Myometrial cell (primary cell): ENCODE measurements at places on chromosomes 4 and X. TPM values are rescaled to one million over a fixed set of nuclear protein-coding genes. Genes with fewer than 3 reads are reported as not detected.

Gene RIBC1
- total RNA-seq, result 1.2 and 1.7 TPM in 2 replicates

Gene DMP1
- total RNA-seq, result not detected in 2 replicates

Gene IGSF1
- total RNA-seq, result not detected in 2 replicates

Gene ESX1
- total RNA-seq, result 1.4 and 8.2 TPM in 2 replicates

Gene RELL1
- total RNA-seq, result 44.0 and 46.4 TPM in 2 replicates

Gene ARHGAP6
- 2.5 and 3.2 TPM in 2 replicates for total RNA-seq

Gene CCDC120
- total RNA-seq, result 0.58 and 1.4 TPM in 2 replicates

Gene GJB1
- not detected in 2 replicates for total RNA-seq

Gene FAM156A
- 7.1 and 7.8 TPM in 2 replicates for total RNA-seq

Gene MAGED1
- total RNA-seq, result 373 and 375 TPM in 2 replicates

Gene UGT2B10
- total RNA-seq, result not detected in 2 replicates

Gene RHOXF2
- total RNA-seq, result not detected in 2 replicates
